Inflammatory macrophage (primary cell): ENCODE measurements at places on chromosomes 6 and 20.

DNA sequence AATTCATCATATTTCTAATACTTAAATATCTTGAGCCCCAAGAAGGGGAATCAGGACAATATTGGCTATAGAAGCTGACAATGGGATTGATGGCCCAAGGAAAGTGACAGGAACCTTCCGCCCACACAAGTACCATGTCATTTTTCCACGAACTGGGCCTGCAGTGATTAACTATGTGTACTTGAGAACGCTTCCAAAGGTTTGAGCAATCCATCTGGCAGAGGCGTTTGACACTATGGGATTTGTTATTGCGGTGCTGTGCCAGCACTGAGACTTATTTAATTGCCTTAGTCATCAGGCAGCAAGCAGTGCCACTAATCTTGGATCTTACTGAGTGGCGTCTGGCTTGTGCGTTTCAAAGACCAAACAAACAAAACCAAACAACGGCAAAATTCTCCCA lies 135.6 kb upstream of the UST start:
- peak; percentile 72 for DNase-seq

GRCh38 chr6:7155871-7156579 lies 48.3 kb downstream of the RREB1 start:
- no peak for DNase-seq

GRCh38 chr20:50026746-50027575 lies 44.2 kb downstream of the SNAI1 start:
- DNase-seq, result no peak

GRCh38 chr6:78947529-78947928 lies 80.2 kb downstream of the IRAK1BP1 start:
- DNase-seq, result no peak

GRCh38 chr20:33915726-33916331 lies 77.9 kb upstream of the RALY start:
- peak; percentile 54 for DNase-seq

DNA sequence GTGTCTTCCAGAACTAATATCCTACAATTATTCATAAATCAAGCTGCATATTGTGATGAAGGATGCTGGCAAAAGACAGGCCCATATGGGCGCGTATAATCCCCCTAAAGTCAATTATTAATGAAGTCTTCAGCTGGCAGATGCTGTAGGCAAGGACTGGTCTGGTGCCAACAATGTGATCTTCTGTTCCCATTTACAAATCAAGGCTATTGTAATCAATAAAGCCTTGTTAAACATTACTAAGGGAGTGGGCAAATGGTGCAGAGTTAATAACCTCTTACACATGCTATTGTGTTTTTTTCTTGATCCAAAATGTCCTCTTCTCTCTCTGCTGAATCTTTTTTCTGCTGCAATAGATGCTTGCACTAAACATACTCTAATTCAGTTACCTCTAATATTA lies 119.0 kb downstream of the ALDH8A1 start:
- DNase-seq, result no peak

GRCh38 chr6:12717356-12717755 lies 789 bp downstream of the PHACTR1 start:
- no peak for DNase-seq

DNA sequence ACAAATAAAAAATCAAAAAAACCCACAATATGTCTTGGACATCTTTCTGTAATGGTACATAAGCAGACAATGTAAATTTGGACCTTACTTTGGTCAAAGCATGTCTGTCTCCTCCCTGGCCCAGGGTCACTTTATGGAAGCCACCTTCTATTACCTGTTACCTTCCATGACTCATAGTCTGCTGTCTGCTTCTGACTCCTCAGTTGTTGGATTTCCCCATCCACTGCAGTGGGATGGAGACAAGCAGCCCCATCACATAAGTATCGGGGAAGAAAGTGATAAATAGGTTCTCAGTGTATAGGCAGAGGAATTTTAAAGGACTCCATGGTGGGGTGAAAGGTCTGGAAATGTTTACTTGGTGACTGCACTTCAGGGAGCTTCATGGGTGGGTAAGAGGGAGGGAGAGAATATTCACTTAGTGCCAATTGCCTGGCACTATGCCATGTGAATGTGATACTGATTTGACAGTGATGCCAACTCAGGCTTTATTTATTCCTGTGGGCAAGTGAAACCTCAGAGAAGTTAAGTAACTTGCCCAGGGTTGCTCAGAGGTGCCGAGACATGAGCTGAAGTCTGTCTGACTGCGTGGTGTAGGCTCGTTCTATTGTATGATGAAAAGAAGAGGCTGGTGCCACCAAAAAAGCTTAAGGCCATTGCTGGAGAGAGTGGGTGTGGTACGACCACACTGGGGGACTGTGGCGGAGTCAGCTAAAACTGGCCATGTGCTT lies 175.6 kb upstream of the RNF24 start:
- no peak for DNase-seq

GRCh38 chr6:100338090-100338489 lies 126.6 kb downstream of the SIM1 start:
- DNase-seq, result no peak

DNA sequence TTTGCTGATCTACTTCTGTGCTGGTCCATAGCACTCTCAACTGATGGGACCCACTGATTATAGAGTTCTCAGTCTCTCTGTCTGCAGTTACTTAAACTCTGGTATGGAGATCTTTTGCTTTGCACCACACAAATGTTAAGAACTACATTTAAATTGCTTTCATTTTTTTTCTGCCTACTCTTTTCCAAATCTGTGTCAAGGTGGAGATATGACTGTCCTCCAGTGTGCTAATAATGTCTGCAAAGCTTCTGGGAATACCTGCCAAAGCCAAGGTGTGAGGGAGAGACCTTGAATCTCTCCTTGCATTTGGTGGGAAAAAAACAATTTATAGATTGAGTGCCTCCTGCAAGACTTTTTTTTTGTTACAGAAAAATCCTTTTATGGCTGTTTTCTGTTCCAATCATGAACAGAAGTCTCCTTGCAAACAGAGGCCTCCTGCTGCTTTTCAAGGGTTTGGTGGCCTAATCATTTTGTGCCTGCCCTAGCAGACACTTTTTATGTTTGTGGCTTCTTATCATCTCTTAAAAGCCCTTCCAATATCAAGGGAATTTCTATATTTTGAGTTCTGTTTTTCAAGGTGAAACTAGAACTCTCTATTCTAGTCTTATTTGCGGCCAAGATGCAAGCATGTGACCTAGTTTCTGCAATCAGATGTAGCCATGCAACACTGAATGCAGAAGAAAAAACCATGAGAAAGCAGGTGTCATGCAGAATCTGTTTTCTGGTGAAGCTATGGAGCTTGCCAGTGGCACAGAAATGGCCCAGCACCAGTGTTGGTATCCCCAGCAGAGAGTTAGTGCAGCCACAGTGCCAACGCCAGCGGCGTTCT lies 23.2 kb upstream of the AKIRIN2 start:
- DNase-seq, result peak; percentile 58
